ENCODE measurements at places on chromosomes 13 and 19. TPM values are rescaled to one million over a fixed set of nuclear protein-coding genes. Genes with fewer than 3 reads are reported as not detected.

GRCh38 chr13:78978381-78978998 lies 319.5 kb upstream of the OBI1 start:
- H3K4me3 ChIP-seq: no peak overlapping the region
- no peaks in the 10 kb centered on the region for H3K36me3 ChIP-seq
- peaks cover 11% of the 10 kb centered on the region for H3K27me3 ChIP-seq
- H3K4me1 ChIP-seq: no peaks in the 10 kb centered on the region
- DNase-seq: peak; percentile 12

- H3K27me3 ChIP-seq: no peaks in the 10 kb centered on the region
- DNase-seq: no peak
- H3K27ac ChIP-seq: no peak overlapping the region
- no peaks in the 10 kb centered on the region for H3K4me1 ChIP-seq
- H3K36me3 ChIP-seq: no peaks in the 10 kb centered on the region
Measured at GRCh38 chr19:18626906-18627305, 9.9 kb upstream of the KLHL26 start.

DNA sequence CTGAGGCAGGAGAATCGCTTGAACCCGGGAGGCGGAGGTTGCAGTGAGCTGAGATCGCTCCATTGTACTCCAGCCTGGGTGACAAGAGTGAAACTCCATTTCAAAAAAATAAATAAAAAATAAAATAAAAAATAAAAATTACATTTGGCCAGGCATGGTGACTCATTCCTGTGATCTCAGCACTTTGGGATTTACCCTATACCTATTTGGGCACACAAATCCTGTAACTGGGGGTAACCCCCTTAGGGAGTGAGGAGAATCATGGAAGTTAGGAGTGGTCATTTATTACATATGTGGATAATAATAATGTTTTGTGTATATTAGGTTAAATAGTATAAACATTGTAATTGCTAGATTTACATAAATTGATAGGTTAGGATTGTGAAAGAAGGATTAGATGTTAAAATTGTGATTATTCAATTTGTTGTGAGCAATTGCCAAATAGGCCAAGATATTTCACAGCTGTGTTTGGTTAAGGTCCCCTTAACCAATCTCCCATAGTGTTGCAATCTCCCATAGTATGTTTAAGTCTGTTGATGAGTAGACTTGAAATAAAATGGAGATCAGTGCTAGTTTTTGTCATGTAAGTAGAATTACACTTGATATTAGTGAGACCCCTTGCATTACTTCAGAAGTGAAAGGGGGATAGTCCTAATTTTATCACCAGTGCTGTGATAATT lies 30.7 kb downstream of the ZNF844 start:
- peaks cover 20% of the 10 kb centered on the region for H3K4me1 ChIP-seq
- DNase-seq: no peak
- H3K36me3 ChIP-seq: peaks cover 2% of the 10 kb centered on the region
- no peak overlapping the region for H3K4me3 ChIP-seq

GRCh38 chr13:99596180-99596579 lies 94.9 kb downstream of the TM9SF2 start:
- H3K4me3 ChIP-seq: no peak overlapping the region
- H3K27me3 ChIP-seq: no peaks in the 10 kb centered on the region
- no peak for DNase-seq

DNA sequence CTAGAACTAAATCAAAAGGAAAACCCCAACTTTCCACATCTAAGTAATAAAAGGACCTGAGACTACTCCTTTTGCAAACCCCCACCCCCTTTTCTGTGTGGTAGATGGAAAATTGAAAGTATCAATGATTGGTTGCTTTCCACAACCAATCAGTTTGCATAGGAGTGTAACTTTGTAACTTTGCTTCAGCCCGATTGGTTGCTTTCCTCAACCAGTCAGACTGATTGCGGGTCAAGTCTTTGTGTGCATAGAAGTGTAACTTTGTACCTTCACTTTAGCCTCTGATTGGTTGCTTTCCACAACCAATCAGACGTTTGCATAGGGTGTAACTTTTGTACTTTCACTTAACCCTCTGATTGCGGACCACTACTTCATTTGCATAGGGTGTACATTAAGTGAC lies 8.0 kb upstream of the B3GLCT start:
- DNase-seq: no peak
- H3K4me1 ChIP-seq: no peaks in the 10 kb centered on the region
- no peak overlapping the region for H3K4me3 ChIP-seq
- H3K36me3 ChIP-seq: no peaks in the 10 kb centered on the region

- DNase-seq: no peak
- no peak overlapping the region for H3K27ac ChIP-seq
- H3K36me3 ChIP-seq: no peaks in the 10 kb centered on the region
- peaks cover 18% of the 10 kb centered on the region for H3K4me1 ChIP-seq
Measured at GRCh38 chr19:38360351-38360750, 14.0 kb upstream of the PSMD8 start.

DNA sequence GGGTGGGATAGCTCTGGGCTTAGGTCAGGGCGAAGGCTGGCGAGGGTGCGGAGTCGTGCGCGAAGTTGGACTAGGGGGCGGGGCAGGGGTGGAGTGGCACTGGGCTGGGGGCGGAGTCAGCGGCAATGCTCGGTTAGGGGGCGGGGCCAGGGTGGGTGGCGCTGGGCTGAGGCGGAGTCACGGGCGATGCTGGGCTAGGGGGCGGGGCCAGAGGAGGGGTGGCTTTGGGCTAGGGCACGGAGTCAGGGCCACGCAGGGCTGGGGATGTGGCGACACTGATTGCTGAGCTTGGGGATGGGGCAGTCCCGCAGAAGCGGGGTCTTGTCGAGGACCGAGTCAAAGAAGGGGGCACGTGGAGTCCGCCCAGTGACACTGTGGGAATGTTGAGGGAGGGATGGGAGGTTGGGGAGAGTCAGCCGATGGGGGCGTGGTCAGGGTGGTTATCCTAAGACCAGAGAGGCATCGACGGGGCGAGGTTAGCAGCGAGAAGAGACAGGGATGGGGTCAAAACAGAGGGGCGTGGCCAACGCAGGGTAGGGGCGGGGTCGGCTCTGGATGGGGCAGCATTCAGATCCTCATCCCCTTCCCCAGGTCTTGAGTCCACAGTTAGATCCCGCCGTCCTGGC lies 8.7 kb downstream of the HOMER3 start:
- peak; percentile 72 for DNase-seq
- no peak overlapping the region for H3K27ac ChIP-seq
- peaks cover 3% of the 10 kb centered on the region for H3K4me1 ChIP-seq

DNA sequence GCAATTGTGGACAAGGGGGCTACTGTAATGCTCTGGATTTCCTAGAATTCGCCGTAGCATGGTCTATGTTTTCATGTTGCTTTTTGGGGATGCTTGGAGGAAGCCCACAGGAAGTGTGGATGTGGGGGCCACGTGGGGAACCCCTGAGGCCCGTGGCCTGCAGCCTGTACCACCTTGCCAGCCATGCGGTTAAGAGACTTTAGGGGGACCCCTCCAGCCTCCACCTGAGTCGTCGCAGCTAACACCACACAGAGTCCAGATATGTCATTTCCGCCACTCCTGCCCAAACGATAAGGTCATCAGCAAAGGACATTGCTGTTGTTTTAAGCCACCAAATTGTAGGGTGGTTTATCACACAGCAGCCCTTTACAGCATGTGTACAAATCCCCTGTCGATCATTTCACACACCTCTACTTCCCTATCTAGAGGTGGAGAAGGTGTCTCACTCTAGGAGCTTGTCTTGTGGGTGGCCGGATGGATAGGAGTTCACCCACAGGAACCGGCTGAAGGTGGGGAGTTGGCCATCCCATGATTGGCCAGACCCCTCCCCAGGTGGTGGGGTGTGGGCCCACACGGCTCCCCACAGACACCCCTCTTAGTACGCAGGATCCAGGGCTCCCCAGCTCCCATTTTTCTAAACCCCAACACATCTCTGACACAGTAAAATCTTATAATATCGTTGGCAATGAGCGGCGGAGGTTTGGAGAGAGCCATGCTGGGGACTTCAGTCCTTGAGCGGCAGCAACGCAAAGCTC lies 226.7 kb downstream of the TEX29 start:
- no peak overlapping the region for H3K4me3 ChIP-seq
- H3K27me3 ChIP-seq: peaks cover 2% of the 10 kb centered on the region

DNA sequence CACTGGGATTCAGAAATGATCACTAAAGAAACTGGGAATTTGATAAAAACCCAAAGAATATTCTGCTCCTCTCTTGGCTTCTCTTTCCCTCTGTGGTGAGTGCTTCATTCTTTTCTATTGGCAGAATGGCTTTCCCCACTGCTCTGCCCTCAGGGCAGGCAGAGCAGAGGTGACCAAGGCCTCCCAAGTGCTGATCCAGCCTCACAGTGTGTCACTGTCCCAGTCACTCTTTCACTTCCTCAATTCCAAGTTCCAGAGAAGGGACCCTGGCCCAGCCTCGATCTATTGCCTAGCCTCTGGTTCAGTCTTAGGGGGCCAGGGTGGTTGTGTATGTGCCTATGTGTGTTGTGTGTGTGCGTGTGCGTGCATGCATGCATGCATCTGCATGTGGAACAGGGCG lies 180.6 kb upstream of the TMTC4 start:
- H3K4me1 ChIP-seq: no peaks in the 10 kb centered on the region
- no peaks in the 10 kb centered on the region for H3K36me3 ChIP-seq
- H3K4me3 ChIP-seq: no peak overlapping the region
- H3K27me3 ChIP-seq: peaks cover 4% of the 10 kb centered on the region
- no peak for DNase-seq

DNA sequence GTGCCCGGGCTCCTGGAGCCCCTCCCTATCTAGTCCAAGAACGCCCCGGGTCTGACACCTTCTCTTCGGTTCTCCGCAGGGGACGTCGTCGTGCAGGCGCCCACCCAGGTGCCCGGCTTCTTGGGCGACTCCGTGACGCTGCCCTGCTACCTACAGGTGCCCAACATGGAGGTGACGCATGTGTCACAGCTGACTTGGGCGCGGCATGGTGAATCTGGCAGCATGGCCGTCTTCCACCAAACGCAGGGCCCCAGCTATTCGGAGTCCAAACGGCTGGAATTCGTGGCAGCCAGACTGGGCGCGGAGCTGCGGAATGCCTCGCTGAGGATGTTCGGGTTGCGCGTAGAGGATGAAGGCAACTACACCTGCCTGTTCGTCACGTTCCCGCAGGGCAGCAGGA lies 3.4 kb downstream of the PVR start:
- H3K27ac ChIP-seq: no peak overlapping the region
- H3K27me3 ChIP-seq: peaks cover 3% of the 10 kb centered on the region
- H3K36me3 ChIP-seq: no peaks in the 10 kb centered on the region
- H3K4me1 ChIP-seq: peaks cover 10% of the 10 kb centered on the region
- H3K4me3 ChIP-seq: no peak overlapping the region

Gene ZNF492
- 1.3 TPM for total RNA-seq

Gene FBN3
- not detected for total RNA-seq

Gene ENOX1
- not detected for total RNA-seq

Gene RGCC
- 122 TPM for total RNA-seq

Gene CNN1
- not detected for total RNA-seq

Gene PABPC3
- total RNA-seq: 1.1 TPM

Measured in naive thymus-derived CD8-positive, alpha-beta T cell (primary cell).